ENCODE measurements at places on chromosomes 5 and 9.

- no peak for DNase-seq
Observed at GRCh38 chr5:102600964-102601363, 102.2 kb upstream of the SLCO6A1 start.

GRCh38 chr5:154486427-154486866, 8.4 kb upstream of the HAND1 start:
- no peak for DNase-seq

DNA sequence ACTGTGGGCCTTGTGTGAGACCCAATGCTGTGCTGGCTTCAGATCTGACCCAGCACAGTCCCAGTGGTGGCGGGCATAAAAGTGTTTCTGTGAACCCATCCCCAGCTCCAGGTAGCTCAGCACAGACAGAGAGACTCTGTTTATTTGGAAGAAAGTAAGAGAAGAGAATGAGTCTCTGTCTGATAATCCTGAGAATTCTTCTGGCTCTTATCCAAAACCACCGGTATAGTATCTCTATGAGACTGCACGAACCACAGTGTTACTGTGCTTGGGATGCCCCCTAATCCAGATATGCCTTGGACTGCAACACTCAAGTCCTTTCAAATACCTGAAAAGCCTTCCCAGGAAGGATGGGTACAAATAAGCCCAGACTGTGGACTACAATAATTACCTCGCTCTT, 1660.8 kb upstream of the ACO1 start:
- no peak for DNase-seq

DNA sequence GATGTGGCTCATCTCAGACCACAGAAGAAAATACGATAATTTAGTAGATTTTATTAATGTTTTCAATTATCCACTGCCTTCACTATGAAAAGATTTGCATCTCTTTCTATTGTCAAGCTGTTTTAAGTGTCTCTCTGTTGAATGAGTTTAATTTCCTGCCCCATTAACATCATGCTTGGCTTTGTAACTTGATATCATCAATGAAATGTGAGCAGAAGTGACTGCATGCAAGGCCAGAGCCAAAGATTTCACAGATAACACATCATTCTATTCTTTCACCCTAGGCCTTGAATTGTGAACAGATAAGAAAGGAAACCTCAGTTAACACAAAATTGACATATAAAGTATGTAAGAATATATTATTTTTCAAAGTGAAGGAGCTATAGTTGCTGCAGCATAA, 986.4 kb upstream of the CDH18 start:
- no peak for DNase-seq

DNA sequence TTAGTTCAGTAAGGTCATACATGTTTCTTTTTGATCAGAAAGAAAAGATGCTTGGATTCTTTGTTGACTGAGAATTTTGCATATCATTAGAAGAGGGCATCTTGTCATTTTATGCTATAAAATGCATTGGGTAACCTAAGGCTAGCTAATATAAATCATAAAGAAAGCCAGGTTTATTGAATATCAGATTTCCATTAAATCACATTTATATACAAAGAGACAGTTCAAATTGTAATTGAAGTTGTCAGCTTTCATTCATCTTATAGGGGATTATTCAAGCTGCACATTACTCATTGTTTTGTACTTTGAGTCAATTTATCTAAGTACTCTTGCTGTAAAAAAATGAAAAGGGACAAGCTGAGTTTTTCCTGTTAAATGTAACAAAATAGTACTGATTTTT, 259.1 kb upstream of the CDH12 start:
- DNase-seq: no peak

Data from amygdala (tissue), 56 donors.